ENCODE measurements at places on chromosomes 13 and 19.

DNA sequence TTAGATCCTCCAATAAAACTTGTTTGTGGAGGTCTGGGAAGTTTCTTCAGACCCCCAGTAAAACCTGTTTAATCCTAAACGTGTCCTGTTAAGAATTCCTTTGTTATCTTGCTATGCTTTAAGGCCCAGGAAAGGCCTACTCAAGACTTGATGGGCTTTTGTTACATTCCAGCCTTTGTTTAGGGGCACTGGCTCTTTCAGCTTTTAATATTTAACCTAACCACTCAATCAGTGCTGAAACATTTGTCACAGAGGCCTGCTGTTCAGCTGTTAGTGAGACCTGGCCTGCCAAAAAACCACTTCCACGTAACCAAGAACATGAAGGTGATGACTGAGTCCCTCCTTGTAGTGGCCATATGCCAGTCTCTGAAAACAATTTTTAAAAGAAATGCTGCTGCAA is 41.7 kb downstream of the PCDH17 start:
- no peak for DNase-seq

DNA sequence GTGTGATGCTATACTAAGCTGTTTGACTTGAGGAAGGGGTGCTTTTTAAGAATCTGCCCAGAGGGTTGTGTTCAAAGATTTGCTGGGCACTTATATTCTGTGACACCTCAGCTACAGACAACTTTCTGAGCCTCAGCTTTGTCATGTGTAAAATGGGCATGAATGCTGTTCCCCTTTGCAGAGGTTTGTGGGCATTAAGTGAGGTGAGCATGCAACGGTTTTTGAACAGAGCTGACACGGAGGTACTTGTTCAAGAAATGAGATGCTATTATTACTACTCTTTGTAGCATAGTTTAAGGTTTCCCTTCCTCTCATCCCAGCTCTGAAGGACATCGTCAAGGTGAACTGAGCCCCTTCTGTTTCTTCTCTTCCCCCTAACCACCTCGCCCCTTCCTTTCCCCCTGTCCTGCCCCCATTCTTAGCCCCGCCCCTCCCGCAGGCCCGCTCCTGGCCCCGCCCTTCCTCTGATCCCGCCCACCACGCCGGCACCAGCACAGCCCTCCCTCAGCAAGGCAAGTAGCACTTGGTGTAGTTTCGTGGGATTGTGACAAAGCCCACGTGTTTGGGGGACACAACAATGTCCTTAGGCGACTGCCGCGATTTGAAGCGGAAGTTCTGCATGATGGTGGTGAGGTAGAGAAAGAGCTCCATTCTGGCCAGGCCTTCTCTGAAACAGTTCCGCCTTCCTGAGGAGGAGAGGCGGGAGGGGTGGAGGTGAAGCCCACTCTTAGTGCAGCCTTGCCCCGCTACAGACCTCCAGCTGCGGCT is 26.1 kb upstream of the CYP2A7 start:
- no peak for DNase-seq

GRCh38 chr13:111915104-111915551 is 151.8 kb upstream of the SOX1 start:
- DNase-seq, result no peak

DNA sequence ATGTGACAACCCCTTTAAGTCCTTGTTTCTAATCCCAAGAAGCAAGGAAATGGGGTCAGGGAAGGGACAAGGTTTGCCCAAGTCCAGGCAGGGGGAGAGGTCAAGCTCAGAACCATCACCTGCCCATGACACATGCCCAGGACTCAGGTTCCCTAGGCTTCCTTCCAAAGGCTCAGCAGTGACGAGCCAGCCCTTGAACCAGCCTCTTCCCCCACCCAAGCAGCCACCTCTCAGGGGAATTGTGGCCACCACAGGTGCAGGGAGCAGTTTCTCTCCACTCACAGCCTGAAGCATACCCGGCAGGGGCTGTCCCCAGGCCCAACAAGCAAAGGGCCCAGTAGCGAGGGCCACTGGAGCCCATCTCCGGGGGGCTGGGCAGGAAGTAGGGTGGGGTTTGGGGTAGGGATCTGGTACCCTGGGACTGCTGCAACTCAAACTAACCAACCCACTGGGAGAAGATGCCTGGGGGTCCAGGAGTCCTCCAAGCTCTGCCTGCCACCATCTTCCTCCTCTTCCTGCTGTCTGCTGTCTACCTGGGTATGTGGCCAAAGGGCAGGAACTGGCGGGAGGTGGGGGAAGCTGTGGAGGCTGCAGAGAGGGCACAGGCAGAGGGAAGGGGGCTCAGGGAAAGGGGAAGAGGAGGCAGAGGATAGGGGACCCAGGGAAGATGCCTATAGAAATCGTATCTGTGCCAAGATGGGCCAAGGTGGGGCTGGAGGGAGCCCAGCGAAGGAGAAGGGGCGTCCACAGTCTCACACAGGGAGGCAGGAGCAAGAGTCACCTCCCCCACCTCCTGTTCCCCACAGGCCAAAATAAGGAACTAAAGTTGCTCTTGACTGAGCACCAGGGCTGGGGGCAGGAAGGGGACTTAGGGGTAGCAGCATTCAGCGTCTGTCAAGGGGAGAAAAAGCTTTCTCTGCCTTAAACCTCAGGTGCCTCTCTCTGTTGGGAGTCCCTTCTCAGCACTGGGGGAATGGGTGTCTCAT is at the start of gene CD79A:
Gene CD79A (plus strand): TSS at position 433 of the 986 bp plus-strand sequence. CDS start 26 bp downstream, at position 459.
- no peak for DNase-seq
